ENCODE measurements at places on chromosomes 3 and 15.

DNA sequence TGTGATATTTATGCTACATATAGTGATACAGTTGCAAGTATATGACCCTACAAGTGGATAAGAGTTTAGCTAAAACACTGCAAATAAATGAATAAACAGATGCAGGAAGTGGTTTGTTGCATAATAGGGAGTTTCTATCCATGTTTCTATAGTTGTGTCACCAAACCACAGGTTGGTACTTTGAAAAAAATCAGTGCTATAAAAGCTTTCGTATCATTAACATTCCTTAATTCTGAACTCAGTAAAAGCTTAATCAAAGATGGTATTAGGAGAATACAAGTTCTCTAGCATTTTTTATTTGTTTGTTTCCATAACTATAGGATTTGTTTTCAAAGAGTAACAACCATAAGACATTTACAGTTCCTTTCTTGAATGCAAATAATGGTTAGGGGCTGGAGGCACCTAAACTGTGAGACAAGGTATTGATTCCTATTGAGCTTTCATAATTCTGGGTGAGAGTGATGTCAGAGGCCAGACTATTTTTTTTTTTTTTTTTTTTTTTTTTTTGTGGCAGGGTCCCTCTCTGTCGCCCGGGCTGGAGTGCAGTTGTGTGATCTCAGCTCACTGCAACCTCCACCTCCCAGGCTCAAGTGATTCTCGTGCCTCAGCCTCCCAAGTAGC, 29.6 kb downstream of the CPOX start:
- no peak for DNase-seq

DNA sequence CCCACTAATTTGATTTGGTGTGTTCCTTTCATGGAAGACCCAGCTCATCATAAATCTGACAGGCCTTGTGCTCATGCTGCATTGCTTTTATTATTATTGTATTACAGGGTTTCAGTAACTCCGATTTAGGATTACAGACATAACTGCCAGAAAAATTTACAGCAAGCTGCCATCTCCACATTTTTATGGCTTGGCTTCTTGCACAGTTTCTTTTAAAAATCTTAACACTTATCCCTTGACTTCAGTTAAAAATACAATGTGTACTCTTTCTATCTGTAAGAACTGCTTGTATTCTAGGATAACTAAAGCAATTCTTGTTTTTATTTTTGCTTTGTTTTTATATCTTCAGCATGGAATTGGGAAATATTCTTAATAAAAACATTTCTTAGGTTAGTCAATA, 612.2 kb downstream of the DIPK2A start:
- no peak for DNase-seq

DNA sequence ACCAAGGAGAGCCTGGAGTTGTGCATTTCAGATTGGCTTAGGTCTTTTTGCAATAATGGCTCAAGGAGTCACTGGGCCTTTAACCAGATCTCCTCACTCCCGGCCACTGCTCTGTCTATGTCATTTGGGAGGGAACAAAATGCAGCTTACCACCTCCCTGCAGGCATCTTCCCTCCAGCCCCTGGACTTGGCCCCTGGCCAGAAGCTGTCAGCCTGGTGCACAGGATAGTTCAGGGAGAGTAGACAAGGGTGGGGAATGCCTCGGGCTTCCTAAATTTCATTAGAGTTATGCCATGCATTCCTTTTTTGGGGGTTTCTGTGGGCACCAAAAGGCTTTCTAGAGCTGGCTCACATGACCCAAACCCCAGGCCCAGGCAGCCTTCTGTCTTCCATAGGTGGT, 70.2 kb upstream of the HRH1 start:
- no peak for DNase-seq

DNA sequence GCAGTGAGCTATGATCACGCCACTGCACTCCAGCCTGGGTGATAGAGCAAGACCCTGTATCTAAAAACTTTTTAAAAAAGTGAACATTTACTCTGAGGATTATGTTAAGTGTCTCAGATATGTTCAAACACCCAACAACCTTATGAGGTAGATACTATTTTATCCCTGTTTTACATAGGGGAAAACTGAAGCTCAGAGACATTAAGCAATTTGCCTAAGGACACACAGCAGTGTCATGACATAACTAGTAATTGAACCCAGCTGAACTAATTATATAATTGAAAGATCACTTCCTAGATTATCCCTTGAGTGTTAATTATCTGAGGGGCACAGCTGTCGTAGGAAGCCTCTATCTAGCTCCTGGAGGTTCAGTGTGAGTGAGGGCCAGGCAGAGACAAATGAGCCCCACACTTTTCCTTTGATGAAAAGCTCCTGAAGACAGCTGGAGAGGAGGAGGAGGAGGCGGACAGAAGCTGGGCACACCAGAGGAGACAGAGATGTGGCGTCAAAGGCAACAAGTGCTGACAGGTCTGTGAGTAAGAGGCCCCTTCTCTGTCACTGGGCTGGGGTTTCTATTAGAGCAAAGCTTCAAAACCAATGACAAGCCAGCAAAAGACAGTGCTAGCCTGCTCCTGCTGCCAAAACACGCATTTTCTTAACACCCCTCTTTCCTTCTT, 20.5 kb downstream of the TRH start:
- DNase-seq, result no peak

DNA sequence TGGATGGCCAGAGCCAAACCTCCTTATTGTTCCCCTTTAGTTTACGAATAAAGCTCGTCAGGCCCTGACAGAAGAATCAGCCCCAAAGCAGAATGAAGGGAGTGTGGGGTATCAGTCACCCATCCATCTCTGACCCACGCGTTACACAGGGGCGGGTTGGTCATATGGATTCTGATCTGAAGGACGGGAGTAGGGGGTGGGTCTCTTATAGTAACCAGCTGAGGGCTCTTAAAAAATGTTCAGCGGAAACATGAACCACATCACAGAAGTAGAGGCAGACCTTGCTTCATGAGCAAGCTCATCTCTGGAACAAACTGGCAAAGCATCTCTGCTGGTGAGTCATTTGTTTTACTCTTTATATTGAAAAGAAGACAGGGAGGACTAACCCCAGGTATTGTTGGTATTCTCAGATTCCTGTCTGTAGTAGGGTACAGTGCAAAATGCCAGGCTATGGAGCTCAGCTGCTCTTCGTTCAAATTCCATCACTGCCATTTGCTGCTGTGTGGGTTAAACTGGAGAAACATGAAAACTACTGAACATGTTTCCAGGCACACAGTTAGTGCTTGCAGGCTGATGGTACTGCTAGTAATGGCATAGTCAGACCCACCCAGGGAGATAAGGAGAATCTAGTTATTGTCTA, at the start of gene CXCR6:
Gene CXCR6, plus strand, starts transcription at position 258 of the 640 bp plus-strand sequence. CDS start 3,018 bp downstream, outside the sequence.
- DNase-seq, result no peak

GRCh38 chr3:175257123-175257522, 398.0 kb downstream of the NAALADL2 start:
- DNase-seq, result no peak

DNA sequence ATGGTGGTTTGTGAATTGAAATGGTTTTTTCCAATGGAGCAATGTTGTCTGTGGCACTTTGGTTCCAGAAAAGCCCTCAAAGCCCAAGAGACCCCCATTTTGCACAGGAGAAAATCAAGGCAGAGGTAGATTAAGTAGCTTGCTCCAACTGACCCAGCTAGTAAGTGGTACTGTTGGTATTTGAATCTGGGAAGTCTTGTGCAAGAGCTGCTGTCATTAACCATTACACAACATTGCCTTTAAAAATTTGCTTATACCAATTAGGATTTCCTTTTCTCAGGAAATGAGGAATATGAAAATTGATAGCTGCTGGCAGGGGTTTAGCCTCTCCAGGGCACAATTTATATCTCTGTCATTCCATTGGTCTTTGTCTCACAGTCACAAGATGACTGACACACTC, 102.4 kb upstream of the UBE3A start:
- no peak for DNase-seq

DNA sequence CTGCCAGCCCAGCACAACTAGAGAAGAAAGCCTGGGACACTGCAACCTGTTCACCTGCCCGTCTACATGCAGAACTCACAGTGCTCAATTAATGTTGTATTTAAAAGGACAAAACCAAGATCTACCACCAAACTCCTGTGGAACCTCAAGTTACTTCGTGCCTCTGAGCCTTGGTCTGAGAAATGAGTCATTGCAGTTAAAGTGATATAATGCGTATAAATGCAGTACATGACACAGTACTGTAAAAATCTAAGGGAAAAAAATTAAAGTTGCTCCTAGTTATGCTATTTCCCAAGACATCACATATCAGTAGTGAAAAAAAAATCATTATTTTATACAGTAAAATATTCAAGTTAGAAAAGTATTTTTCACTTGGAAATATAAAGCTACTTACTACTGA, 138.9 kb downstream of the ZIC4 start:
- no peak for DNase-seq

DNA sequence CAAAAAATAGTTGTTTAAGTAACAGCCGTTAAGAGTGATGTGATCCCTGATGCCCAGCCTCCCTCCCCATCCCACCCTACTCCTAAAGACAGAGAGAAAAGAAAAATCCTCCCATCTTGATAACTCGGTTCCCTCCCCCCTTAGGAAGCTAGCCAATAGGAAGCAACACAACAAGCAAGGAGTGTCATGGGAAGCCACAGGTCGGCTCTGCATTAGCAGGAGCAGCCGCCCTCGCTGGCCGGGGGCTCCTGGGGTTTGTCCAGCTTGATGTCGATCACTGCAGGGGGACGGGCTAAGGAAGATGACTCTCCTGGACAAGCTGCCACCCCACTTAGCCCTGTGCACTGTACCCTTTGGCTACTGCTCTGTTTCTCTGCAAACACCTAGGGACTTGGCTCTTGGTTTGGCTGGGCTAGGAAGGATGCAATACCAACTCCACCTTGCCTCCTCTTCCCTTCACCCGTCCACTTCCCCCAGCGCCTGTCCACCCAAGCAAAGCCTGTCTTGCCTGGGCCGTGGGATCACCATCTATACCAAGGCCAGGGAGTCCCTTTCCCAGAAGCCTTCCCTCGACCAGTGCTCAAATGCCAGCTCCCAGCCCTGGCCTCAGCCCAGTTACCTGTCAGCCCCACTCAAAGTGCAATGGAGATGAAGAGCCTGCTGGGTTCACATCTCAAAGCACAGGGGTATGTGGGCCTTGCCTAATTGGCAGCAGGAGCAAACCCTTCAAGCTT, 23.1 kb downstream of the SRPRB start:
- no peak for DNase-seq

- peak; percentile 80 for DNase-seq
These were observed 6.4 kb downstream of the CELSR3 start for GRCh38 chr3:48656061-48656840.

- DNase-seq, result no peak
These were observed 70.7 kb downstream of the CYP19A1 start for GRCh38 chr15:51267703-51268083.

GRCh38 chr15:55977231-55977630, 16.2 kb downstream of the NEDD4 start:
- no peak for DNase-seq

GRCh38 chr15:43258781-43259180, 7.9 kb downstream of the TGM5 start:
- DNase-seq, result no peak

- DNase-seq, result no peak
These were observed 46.6 kb downstream of the HHLA2 start for GRCh38 chr3:108342837-108343486.

DNA sequence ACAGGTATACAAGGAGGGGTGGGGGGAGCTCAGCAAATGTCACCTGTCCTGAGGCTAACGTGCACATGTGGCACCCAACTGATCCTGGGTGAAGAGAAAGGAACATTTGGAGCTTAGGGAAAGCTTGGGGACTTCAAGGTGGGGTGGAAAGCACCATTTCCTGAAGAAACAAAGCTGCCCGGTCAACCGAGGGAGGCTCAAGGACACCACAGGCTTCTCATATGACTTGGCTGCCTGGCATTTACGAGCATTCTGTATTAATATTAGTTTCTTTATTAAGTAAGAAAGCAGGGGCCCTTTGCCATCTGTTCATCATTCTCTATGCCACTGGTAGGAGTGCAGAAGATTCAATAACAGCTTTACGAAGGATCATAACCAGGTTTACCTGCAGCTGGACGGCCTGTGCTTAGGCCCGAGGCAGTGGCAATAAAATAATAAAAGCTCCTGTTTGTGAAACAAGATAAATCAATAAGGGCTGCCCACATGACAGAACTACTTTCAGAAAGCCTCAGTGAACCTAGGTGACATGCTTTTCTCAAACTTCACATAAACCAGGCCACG, 54.0 kb downstream of the ETV5 start:
- DNase-seq, result no peak

DNA sequence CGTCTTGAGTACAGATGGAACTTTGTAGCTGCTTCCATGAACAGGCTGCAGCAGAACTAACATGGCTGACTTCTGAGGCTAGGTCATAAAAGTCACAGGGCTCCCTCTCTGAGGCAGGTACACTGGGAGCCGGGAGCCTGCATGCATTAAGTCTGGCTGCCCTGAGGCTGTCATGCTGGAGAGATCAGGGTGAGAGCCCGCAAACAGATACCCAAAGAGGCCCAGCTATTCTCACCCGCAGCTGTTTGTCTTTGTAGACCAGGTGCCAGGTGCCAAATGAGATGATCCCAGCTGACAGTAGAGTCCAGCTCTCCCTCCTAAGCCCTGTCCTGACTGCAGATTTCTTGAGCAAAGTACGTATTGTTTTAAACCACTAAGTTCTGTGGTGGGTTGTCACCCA, 8.6 kb upstream of the SLCO3A1 start:
- no peak for DNase-seq

DNA sequence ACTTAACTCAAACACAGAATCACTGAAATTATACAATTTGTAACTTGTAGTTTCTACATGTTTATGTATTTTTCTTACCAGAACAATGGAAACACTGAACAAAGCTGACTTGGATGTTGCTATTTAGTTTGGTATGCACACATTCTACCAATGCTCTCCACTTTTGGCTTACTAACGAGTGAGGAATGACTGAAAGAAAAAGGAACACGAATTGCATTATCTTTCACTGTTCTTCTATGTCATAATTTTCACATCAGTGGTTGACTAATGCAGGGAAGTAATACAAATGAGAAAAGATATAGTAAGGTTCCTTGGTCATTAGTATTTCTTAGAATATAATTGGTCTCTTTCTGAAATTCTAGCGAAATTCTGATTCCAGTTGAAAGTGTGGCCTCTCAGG, 9.8 kb upstream of the CNTN3 start:
- DNase-seq, result no peak

- peak; percentile 29 for DNase-seq
These were observed 661 bp upstream of the PARP14 start for GRCh38 chr3:122679882-122680474.

GRCh38 chr15:76976572-76977270, 18.2 kb upstream of the PSTPIP1 start:
- no peak for DNase-seq

- DNase-seq, result no peak
These were observed 68.0 kb upstream of the NDUFB4 start for GRCh38 chr3:120528163-120528562.
